Jurkat, Clone E6-1 (cell line): ENCODE measurements at places on chromosomes 1 and 21.

- no peak for DNase-seq
Measured at GRCh38 chr1:165381745-165382505, 25.4 kb upstream of the LMX1A start.

GRCh38 chr21:33229099-33229783, 497 bp upstream of the IFNAR2 start:
- no peak for DNase-seq

DNA sequence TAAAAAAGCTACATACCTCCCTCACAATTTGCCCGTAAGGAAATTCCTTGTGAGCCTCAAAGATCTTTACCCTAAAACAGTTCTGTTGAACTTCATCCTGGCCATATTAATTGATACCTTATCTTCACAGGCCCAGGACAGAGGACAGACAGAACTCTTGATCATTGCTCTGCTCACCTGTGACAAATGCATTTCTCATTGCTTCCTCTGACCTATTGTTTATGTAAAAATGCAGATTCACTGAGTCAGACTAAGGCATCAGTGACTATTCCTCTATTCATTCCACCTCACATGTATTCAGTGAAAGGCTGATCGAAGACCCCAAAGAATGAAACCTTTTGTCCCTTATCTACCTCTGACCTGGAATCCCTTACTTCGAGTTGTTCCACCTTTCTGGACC, 61.0 kb downstream of the BACH1 start:
- no peak for DNase-seq

GRCh38 chr1:184158896-184159681, 107.6 kb downstream of the TSEN15 start:
- no peak for DNase-seq

DNA sequence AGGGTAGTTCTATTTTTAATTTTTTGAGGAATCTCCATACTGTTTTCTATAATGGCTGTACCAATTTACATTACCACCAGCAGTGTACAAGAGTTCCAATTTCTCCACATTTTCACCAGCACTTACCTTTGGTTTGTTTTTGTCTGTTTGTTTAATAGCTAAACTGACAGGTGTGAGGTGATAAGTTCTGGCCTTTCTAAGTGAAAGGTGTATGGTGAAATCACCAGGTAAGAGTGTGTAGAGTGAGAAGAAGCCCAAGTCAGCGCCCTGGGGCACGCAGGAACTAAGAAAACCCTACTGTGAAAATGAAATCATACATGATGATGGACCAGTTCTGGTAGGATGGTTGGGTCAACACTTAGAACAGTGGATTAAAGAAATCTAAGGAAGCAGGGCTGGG, 34.5 kb downstream of the BTG3 start:
- DNase-seq: no peak

DNA sequence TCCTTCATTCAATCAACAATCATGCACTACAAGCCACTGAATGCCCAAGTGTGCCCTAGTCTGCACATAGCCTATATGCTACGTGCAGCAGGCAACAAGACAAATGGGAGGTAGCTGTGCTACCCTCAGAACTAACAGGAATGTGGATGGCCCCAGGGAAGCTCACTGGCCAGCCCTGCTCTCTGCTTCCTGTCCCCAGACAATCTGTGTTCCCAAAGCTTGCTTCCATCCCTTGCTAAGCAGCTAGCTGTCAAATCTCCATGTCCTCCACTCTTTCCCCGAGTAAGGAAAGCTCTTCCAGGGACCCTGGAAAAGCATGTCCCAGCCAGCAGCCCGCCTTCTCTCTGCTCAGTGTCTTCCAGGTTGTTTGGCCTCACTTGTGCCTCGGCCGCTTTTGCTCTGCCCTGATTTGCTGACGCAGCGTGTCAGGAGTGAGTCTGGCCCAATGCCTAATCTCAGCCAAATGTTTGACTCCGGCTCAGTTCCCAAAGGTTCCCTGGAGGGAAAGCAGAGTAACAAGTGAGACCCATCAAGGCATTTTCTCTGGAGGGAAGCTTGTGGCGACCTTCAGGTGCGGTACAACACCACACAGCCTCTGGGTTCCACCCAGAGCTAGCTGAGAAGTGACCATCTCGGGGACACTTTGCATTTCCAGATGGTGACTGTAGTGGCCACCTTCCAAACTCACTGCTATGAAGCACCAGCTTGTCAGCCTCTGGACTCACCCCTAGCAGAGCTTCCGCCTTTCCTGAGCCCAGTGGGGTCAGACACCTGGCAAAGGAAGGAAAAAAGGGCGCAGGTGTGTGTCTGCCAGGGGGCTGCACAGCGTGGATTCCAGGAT, 243.4 kb downstream of the RHOU start:
- DNase-seq: no peak

DNA sequence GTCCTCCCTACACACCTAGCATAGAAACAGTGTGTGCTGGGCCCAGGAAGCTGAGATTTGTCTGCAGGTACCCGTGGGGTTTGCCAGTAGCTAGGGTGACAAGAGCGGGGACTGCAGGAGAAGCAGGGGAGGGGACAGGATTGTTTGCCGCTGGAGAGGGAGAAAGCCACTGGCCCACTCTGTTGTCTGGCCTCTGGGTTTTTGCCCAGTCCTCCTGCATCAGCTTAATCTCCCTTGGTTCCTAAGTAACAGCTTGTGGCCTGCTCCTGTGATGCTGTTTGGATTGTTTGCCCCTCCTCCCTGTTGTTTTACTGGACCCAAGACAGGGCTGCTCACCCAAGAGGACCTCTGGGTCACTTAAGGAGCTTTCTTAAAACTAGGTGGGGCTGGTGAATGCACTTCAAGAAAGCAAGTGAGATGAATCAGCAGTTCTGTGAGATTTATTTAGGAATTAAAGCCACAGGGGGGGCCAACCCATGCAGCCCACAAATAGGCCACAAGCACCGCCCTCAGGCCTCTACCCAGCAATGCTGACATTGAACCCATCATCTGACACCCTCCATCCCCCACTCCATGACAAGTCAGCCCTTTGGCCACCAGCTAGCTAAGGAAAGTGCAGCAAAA, 142.8 kb downstream of the ZZZ3 start:
- DNase-seq: no peak

- no peak for DNase-seq
Measured at GRCh38 chr21:46486481-46487126, 27.9 kb downstream of the DIP2A start.

DNA sequence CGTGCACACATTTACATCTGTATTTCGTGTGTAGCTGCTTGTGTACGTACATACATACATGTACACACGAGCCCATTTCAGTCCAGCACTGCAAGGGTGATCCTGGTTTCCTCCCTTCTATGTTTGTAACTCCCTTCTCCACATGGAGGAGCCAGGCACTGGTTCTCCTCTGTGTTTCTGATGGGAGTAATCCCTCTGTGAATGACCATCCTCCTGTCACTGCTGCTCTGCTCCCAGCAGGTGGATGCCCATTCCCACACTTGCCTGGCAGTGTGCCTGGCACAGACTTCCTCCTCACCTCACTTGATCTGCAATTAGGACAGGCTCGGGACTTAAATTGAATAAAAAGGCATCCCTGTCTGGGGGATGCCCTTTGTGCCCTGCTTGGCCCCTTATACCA, 37.1 kb downstream of the TRAPPC10 start:
- no peak for DNase-seq

- DNase-seq: no peak
Measured at GRCh38 chr1:26286064-26286416, 6.2 kb downstream of the SH3BGRL3 start.

DNA sequence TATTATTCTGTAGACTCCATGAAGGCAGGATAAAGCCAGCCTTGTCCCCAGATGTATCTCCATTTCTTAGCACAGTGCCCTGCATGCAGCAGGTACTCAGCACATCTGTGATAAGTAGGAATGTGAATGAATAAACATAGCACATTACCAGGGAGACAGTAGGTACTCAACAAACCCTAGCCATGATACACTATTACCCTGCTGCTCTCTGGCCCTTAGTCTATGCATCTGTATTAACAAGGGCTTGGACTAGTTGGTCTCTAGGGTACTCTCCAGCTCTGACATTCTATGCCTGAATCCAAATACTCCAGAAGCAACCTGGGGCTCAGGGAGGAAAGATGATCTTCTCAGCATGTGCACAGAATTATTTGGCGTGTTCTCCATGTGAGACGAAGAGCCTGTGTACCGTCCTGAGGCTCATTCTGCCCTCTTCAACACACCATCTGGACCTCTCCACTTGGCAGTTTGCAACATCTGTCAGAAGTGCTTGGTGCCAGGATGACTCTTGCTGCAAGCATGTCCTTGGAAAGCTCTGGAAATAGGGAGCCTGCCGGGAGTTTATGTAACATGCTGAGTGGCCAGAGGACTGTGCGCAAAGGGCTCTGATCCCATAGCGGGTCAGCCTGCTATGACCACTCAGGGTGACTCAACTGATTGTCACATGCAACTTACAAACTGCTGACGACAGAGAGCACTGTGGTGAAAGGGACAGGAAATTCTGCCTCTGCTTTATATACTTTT, 228.2 kb upstream of the USP24 start:
- no peak for DNase-seq

GRCh38 chr21:29689753-29690152, 250.0 kb downstream of the GRIK1 start:
- DNase-seq: no peak

GRCh38 chr1:39469150-39469549, 22.3 kb upstream of the BMP8A start:
- DNase-seq: no peak

GRCh38 chr1:66497910-66498309, 36.0 kb upstream of the SGIP1 start:
- DNase-seq: no peak

- no peak for DNase-seq
Measured at GRCh38 chr1:155081472-155082300, 3.0 kb downstream of the EFNA3 start.

DNA sequence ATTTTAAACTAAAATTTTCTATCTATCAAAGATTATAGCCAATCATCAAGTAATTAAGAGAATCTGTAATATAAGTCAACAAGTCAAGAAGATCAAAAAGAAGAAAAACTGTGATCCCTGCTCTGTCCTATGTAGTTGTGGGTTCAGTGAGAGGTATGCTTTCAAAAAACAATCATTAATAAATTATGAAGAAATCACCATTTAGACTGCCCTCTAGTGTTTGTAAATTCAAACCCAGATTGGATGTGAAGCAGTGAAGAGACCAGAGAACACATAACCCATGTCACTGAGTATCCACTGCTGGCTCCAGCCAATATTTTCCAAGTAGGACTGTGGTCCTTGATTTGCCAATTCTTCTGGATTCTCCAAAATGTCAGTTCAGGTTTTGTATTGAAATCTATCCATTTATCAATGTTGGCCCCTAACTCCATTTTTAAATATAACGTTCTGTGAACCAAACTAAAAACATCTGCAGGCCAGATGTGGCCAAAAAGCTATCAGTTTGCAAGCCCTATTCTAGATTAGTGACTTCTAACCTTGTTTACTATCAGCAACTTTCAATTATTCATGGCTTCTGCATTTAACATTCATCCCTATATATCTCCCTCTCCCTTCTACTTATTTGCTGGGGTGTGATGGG, 467.5 kb upstream of the CXADR start:
- DNase-seq: peak; percentile 10

DNA sequence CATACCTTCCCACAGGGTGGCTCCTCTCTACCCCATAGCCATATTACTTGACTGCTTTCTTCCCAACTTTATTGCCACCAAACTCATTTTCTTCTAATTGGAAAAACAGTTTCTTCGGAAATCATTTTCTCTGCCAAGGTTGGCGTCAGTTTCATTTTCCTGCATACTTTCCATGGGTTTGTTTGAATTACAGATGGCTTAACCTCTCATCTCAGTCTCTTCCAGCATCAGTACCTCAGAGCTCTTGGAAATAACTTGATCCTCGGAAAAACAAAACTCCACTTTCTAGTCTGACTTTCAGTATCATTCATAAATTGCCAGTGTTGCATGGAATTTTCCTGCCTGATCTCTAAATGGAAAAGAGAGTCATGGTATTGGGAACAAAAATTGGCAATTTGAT, 20.3 kb upstream of the PRDM2 start:
- no peak for DNase-seq

DNA sequence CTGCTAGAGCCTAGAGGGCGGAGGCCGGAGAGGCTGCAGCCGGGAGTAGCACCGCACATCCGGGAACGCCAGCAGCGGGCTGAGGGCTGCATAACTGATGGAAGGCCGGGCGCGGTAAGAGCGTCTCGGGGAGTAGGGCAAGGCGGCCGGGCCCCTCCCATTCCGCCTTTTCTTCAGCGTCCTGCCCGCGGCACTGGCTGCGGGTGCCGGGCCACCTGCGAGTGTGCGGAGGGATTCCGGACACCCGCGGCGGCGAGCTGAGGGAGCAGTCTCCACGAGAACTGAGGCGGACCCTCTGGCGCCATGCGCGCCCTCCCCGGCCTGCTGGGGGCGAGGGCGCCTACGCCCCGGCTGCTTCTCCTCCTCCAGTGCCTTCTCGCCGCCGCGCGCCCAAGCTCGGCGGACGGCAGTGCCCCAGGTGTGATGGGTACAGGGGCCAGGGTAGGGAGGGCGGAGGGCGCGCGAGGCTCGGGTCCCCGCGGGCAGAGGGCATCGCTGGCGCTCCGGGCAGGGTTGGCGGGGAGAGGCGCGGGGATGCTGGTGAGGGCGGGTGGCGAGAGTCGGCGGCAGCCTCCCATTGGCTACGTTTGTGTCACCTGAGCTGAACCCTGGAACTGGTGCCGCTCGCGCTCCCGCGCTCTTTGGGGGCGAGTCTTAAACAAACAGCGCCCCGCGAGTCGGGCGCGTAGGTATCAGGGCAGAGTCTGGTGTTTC, 334.4 kb downstream of the SRGAP2C start:
- DNase-seq: peak; percentile 96

- DNase-seq: no peak
Measured at GRCh38 chr1:112296908-112297307, 99.1 kb upstream of the CTTNBP2NL start.

DNA sequence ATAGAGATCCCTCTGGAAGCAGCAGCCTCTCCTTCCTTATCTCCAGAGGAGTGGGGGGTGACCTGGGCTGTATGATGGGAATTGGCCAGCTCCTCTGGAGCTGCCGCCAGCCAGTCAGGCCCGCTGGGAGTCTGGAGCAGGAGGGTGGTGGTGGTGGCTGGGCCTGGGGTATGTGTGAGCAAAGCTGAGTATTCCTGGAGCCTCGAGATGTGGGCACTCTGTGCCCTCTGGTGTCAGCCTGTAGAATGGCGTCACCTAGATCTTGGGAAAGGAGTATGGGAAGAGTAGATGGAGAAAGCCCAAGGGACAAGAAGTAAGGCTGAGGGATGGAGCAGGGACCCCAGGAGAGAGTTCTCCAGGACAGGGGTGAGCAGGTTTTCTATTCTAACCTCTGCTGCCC, 16.0 kb downstream of the VANGL2 start:
- DNase-seq: no peak

- no peak for DNase-seq
Measured at GRCh38 chr1:7339953-7340352, 431.1 kb upstream of the VAMP3 start.

GRCh38 chr1:243950166-243950565, 100.1 kb upstream of the AKT3 start:
- no peak for DNase-seq

DNA sequence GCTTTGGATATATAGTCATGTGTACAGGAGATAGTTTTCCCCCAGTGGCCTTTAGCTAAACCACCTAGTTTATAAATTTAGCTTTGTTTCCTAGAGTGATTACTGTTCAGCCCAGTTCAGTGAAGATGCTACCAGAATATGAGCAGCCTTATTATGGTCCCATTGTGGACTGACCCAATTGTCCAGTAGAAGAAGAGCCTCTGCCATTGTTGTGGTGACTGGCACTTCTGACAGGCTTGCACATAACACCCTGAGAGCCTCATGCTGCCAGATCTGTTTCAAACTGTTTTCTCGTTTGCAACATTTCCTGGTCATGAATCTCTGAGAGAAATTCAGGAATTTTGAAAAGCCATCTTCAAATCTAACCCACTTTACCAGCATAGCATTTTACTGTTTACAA, 20.6 kb downstream of the KPNA6 start:
- no peak for DNase-seq
